Fibroblast of mammary gland (primary cell): ENCODE measurements at places on chromosomes 3 and 15.

DNA sequence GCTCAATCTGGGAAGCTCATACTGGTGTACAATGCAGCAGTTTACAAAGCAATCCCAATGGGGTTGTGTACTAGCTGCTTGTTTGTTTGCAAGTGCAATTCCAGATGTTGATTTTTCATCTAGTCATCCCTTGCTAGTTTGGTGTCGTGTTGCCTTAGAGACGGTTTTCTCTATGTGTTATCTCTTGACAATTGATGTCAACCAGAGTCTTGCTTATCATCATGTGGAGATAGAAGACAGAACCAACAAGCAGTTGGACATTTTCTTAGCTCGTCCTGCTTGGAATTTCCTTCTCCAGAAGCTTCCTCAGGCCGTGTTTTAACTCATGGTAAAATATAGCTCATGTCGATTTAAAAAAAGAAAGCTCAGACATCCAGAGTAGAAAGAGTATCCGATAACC lies 262.0 kb upstream of the KCNH8 start:
- DNase-seq: no peak

GRCh38 chr3:73056014-73056844 lies 5.2 kb upstream of the EBLN2 start:
- DNase-seq: peak; percentile 77

- no peak for DNase-seq
Measured at GRCh38 chr3:175940881-175941280, 1081.7 kb downstream of the NAALADL2 start.

- DNase-seq: peak; percentile 52
Measured at GRCh38 chr3:97835761-97836160, 13.9 kb downstream of the CRYBG3 start.

DNA sequence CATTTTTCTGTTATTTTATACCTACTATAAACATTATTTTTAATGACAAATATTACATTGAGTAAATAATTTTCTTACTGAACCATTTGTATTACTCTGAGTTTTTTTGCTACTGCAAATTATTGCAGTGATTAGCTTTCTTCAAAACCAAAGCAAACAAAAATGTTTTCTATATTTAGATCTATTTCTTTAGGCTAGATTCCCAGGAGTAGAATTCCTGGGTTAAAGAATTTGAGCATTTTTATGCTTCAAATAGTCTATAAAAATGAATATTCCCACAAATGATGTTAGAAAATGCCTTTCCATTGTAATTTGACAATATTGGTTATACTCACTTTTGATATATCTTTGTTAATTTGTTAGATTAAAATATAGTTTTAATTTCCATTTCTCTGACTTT lies 76.8 kb downstream of the LEKR1 start:
- no peak for DNase-seq

- no peak for DNase-seq
Measured at GRCh38 chr3:154728285-154728684, 298.3 kb upstream of the GPR149 start.

DNA sequence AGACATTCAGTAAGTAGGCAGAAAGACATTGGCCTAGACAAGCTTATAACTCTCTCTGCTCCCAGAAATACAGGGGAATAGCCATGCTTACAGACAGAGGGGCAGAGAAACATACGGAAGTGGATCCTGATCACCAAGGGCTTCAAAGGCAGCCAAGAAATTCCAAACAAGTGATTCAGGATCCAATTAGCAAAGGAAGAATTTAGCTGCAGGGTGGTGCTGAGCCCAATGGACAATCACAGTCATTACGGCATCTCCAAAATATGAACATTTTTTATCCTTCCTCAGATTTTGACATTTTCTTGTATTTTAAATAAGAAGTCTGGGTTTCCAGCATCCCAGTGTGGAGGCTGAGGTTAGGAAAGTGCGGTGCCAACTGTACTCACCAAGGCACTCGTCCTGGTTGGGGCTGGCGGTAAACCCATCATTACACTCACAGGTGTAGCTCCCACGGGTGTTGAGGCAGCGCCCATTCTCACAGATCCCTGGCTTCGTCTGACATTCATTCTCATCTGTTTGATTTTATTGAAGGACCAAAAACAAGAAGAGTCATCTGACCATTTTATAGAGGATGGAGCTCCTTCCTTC lies 96.8 kb downstream of the DUT start:
- peak; percentile 80 for DNase-seq

DNA sequence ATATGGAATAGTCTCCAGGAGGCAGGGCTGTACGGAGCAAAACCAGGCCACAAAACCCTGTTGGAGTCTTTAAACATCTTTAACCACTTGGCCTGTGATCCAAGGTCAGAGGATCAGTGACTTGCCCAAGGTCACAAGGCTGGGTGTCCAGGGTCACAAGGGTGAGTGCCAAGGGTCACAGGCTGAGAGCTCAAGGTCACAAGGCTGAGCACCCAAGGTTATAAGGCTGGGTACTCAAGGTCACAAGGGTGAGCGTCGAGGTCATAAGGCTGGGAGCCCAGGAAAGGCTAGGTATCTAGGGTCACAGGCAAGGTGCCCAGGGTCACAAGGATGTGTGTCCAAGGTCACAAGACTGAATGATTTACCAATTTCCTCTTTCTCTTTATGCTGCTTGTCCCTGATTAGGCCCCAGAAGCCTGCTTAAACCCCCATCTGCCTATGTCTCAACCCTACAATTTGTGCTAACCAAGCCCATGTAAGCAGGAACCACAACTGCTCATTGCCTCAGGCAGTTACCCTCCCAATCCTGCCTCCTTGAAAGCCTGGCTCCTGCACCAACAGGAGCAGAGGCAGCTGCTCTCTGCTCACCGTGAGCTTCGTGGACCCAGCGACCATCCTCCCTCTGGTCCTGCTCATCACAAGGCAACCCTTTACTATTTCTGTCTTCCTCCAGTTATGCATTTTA lies 51.5 kb downstream of the MGLL start:
- no peak for DNase-seq

DNA sequence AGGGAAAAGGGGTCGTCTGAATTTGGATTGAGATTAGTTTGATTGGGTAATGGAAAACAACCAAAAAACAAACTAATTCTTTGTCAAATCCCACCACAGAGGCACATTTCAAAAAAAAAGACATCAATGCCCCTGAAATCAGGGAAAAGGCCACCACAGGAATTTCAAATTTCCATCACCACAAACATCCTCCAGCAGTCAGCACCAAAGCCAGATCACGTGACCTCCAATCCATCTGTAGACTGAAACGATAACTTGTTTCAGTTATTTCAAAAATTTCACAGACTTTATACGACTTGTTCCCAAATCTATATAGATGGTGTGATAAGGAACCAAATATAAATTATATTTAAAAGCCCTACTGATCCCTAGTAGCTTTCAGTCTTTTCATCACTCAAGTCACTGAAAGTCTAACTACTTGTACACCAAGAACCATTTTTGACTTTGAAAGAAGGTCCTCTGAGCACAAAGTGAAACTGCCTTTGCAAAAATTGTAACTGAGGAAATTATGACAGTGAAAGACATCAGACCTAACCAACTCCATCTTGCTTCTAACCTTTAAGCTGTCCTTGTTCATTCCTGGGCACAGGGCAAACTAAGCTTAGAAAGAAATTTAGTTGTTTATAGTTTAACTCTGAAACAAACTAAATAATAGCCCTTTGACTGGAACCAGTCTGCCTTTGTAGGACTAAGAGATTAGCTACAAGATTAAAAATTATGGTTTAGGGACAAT lies 48.1 kb upstream of the PLCL2 start:
- DNase-seq: no peak

- peak; percentile 80 for DNase-seq
Measured at GRCh38 chr3:175267121-175267531, 408.0 kb downstream of the NAALADL2 start.

- DNase-seq: peak; percentile 58
Measured at GRCh38 chr3:116836286-116836685, 126.7 kb downstream of the TUSC7 start.

DNA sequence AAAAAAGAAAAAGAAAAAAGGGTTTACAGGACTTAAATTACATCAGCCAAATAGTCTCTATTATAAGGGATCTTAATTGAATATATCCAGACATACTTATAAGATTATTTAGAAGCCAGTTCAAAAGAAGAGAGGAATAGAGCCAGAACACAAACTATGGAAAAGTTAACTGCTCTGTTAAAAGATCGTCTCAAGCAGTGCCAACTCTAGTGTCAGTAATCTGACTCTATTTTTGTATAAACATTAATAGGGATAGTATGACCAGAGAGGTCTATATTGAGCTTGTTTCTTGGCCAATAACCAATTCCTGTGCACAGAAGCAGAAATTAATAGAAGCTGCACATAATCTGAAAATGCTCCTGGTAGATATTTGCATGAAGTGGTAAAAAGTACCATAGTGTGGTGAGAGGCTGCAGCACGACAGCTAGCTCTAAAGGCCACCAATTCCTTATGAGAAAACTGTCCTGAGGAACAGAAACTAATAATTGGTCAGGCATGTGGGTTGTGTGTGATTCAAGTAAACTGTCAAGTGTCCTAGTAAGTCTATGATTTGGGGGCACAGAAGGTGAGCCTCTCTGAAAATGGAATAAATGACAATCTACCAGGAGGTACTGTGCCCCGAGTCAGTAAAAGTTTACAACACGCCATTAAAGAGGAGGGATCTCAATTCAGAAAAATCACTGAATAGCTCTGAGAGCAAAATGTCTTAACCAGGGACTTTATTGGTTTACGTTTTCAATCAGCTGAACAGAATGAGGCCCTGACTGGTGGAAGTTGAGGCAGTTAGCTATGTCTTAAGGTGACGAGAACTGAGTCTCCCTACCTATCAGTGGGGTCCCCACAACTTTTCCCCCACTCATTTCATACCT lies 51.5 kb upstream of the NANOGP8 start:
- DNase-seq: no peak

DNA sequence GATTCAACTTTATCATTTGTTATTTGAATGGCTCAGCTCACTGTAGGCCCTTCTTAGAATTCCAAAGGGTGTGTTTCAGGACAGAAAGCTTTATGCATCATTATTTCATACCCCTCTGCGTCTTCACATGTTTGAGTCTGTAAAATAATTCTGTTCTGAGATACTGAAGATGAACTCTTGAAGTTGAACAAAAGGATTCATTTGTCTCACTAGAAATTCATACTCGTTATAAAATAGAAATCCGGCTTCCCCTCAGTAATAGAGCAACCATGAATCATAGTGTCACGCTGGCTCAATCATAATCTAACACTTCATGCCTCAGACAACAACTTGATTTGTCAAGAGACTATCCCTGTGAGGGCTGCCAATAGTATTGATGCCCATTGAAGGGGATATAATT lies 1015.4 kb upstream of the SEMA6D start:
- DNase-seq: no peak

DNA sequence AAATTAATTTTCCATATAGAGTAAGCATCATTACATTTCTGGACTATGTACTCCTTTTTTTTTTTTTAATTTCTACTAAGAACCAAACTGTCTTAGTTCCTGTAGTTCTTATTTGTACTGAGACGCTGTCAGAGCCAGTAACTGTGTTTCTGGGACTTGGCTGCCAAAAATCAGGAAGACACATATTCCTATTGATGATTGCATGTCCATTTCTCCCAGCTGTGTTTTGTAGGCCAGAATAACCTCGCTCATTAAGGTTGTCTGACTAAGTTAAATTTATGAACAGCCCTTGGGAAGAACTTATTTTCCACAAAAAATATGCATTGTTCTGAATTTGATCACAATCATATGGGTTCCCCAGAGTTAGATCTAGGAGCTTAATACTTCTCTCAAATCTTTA lies 29.5 kb downstream of the PLSCR5 start:
- DNase-seq: no peak

- DNase-seq: no peak
Measured at GRCh38 chr3:126501054-126501453, 16.5 kb downstream of the UROC1 start.

DNA sequence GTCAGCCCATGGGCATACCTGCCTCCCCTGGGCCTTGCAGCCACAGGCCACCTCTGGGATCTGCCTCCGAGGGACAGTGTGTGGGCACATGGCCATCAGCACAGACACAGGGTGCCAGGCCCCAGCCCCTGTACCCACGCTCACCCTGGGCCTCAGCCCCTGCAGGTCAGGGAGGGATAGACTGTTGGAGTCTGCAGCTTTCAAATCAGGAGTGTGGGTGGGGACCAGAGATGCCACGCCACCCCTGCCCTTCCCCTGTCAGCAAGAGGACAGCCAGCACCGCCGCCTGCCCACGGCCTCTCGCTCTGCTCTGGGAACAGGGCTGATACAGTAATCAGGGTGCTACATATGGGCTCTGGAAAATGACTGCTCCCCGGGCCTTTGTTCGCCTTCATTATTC lies 72.7 kb downstream of the DNAJB8 start:
- no peak for DNase-seq

DNA sequence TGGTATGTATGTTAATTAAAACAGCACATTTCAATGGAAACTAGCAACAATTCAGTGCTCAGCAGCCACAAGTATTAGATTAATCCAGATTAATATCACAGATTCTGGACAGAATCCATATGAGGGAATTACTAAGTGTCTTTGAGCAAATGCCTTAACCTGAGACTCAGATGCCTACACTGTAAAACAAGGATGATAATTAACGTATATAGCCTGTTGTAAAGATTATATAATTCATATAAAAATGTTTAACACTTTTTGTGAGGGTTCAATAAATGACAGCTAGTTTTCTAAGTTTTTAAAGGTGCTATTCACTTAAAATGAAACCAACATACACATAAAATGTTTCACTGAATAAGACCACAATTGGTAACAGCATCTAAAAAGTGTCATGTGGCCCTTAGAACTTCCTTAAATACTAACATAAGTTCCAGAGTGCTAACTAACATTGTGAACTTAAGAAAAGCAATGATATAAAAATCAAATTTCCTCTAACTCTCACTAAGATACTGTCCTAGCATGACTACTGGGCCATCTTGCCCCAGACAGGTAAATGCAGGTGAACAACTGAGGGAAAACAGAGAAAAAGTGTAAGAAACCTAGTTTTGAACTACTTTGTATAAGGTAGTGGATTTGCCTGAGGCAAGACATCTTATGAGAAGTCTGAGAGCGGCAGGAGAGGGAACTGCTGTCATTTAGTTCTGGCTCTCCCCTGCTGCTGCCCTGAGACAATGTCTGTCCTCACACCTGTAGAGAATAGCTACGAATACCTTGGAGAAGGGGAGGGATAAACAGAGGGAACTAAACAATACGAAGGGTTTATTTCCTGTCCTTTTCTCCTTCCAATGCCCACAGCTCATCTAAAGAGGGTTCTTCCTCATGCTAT lies 151.3 kb downstream of the ADAM10 start:
- DNase-seq: no peak

- DNase-seq: peak; percentile 71
Measured at GRCh38 chr3:57006949-57007419, 53.5 kb upstream of the SPATA12 start.
